ENCODE measurements at places on chromosomes 6 and 20.

DNA sequence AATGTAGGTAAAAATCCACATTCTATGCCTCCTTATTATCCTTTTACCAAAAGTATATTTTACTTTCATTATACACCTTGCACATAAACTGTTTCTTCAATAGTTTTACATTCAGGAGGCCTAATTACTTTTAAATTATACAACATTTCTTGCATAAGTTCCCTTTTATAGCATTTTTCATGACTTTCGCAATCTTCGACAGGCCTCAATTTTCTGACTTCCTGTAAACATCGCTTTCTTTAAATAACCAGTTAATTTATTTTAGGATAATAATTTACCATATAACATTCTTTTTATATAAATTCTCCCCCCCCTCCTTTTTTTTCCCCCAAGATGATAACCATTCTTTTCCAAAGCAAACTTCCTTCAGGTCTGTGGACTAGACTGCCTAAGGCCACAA lies 9.2 kb downstream of the SLC35A1 start:
- peak; percentile 6 for DNase-seq

DNA sequence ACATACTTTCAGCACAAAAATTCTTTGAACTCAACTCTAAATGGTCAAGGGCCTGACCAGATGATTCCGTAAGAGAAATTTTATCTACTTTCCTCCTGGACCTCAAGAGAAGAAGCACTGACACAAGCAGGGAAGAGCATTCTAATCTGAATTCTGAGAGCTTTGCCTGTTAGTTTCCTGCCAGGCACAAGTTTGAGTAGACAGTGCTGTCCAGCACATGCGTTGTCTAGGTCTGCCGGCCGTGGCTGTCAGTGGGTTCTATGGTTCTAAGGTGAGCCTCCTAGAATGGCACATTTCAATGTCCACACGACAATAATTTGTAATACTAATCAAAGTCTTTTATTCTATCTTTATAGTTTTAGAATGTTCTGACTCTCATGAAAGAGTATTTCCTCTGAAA lies 91.9 kb downstream of the RFPL4B start:
- no peak for DNase-seq

- DNase-seq: peak; percentile 1
Measured at GRCh38 chr20:18496042-18496441, 983 bp downstream of the RBBP9 start.

DNA sequence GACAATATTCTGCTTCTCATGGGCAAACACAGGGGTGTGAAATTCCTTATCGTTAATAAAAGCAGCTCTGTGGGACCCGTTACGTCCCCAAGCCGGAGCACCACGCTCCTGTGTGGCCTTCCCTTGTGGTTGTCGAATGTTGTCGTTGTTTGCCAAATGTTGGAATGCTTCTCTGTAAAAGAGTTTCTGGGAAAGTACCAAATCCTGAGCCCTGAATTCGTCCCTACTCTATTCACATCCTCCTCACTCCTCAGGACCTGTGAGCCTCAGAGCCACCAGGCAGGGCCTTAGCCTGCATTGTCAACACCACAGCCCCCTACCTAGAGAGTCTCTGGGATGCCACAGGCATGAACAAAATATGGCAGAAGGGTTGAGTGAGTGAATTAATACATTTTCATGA lies 64.0 kb downstream of the THBS2 start:
- DNase-seq: no peak

DNA sequence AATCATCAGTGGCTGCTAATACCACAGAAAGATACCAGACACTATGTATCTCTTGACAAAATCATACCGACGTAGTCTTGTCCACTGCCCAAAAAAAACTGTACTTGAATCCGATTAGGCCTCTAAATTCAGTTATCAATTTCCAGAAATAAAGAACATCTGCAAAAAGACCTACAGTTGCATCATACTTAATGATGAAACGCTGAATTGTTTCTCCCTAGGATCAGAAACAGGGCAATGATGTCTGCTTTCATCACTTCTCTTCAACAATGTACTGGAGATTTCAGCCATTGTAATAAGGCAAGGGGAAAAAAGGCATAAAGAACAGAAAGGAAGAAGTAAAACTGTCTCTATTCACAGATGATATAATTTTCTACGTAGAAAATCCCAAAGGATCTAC lies 152.0 kb downstream of the TASP1 start:
- DNase-seq: no peak

GRCh38 chr6:90493332-90493731 lies 93.5 kb downstream of the MAP3K7 start:
- peak; percentile 89 for DNase-seq

- no peak for DNase-seq
Measured at GRCh38 chr6:168152306-168152963, 73.4 kb upstream of the FRMD1 start.

DNA sequence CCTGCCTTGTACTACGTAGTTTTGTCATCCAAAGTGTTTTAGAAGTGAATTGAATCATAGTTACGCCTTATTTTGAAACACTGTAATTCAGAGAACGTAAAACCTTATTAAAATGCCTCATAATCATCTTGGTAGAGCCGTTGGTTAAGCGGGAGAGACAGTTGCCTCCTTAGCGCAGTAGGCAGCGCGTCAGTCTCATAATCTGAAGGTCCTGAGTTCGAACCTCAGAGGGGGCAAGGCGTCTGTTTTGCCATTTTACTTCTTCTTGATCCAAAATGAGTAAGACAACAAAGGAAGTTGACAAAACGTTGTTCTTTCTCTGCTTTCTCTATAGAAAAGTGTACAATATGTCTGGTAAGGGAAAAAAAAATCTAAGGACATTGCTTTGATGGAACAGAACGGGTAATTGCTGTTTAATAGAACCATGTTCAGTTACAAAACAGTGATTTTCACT lies 20.7 kb upstream of the TRIM27 start:
- peak; percentile 80 for DNase-seq

DNA sequence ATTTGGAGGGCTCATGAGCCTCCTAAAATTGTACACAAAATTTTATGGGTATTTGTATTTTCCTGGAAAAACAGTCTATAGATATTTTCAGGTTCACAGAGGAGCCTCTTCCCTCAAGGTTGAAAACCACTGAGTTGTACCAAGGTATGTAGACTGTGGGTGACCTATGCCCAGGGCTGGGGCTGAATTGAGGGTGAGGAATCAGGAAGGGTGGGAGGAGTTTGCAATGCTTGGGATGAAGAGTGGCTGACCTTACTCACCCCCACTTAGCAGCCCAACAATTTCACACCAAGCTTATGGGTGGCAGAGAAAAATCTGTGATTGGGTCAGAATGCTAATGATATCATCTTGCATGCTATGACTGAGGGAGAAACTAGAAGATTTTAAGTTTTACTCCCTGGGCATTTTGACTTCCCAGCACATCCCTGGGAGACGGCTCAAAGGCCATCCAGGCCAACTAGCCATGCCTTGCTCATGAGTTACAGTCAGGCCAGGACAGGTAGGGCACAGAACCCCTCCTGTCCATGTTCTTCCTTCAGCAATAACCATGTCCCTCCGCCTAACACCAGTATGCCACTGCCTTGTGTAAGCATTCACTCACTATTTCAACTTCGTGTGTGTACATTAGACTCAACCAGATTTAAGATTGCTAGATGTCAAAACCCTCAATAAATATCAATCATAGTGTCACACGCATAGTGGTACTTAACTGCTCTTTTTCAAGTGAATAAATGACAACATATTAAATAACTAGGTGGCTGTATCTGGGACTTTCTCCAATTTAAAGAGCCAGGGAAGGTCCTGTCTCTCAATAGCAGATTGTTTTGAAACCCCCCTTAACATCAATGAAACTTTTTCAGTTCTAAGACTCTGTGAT lies 16.6 kb downstream of the ADTRP start:
- DNase-seq: no peak

DNA sequence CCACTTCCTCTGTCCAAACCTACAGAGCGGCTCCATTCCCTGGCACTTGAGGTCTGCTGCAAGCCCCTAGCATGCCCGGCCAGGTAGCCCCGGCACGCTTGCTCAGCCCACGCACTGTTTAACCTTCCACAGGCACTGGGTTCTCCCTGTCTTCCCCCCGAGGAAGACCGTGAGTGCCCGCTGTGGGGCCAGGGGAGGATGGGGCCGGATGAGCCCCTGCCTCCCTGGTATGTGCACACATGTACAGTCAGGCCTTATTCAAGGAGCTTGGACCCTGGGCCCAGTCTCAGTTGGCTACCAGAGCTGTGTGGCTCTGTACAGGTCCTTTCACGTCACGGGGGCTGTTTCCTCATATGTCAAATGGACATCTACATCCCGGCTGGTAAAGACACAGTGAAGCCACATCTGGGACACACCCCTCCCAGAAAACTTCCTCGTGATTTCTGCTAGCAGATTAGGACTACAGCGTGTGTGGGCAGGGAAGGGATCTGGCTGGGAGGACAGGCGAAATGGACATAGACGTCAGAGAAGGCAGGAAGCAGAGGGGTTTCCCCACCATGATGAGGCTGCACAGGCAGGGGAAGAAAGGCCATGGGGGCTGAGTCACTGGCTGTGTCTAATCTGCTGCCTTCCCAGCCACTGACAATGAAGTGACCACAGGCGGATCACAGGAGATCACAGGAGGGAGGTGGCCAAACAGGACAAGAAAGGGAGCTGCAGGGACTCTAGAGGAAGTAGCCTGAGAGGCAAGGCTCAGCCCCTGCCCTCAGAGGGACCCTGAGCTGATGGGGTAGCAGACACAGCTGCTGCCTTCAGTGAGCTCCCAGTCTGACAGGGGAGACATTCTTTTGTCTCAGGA lies 62.9 kb downstream of the MRPL14 start:
- DNase-seq: peak; percentile 88

DNA sequence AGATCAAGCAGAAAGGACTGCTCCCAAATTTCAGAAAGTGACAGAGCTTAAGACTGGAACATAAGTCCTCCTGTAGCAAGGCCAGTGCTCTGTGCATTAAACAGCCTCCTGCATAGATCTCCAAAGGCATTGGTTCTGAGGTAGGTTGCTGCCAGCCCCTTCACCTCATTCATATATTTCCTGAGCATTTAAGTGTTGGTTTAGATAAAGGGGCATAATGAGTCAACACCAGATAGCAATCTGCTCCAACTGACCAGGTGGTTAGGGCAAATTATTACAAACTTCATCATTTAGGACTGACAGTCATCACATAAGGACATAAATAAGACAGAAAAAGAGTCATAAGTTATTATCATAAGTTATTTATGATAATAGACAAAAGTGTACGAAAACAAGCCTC lies 10.7 kb downstream of the PTPRK start:
- DNase-seq: no peak

DNA sequence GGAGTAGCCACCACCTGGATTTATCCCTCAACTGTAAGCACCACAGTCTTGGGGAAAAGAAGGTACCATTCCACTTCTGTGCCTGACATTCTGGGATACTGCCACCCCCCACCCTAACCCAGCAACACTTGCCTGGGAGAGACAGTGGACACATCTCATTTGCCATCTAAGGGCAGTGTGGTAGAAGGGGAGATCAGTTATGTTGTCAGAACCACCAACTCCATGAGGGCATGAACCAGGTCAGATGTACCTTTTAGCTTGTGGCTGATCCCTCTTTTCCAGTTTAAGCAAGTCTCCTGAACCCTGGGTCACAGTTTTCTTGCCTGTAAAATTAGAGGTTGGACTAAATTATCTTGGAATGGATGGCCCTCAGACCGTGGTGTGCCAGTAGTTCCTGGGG lies 165.5 kb downstream of the SCP2D1 start:
- no peak for DNase-seq

DNA sequence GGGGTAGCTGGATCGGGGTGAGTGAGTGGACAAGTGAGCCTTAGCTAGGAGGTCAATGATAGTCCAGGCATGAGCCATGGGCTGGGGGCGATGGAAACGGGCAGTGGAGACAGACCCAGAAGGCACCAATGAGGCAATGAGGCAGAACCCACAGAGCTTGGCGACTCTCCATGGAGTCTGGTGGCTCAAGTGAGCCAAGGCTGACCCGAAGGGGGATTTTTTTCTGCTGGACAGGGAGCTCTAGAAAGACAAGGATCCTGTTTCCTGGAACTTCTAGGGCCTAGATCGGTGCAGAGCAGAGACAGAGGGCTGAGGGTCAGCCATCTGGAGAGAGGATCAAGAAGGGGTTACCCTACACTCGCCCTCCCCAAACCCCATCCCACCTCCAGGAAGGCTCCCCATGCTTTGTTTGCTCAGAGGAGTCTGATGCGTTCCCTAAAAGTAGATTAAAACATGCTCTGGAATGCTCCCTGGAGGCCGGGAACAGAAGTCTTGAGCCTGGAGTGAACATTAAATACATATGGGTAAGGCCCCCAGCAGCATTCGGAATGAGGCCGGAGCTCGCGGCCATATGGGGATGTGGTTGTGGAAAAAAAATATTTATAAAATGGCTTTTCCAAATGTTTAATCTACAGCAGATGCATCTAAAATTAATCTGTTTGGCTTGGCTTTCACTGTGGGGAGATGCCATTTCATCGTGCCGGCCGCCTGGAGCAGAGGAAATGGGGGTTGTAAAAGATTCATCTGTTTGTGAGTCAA lies 237.8 kb upstream of the PMEPA1 start:
- no peak for DNase-seq

DNA sequence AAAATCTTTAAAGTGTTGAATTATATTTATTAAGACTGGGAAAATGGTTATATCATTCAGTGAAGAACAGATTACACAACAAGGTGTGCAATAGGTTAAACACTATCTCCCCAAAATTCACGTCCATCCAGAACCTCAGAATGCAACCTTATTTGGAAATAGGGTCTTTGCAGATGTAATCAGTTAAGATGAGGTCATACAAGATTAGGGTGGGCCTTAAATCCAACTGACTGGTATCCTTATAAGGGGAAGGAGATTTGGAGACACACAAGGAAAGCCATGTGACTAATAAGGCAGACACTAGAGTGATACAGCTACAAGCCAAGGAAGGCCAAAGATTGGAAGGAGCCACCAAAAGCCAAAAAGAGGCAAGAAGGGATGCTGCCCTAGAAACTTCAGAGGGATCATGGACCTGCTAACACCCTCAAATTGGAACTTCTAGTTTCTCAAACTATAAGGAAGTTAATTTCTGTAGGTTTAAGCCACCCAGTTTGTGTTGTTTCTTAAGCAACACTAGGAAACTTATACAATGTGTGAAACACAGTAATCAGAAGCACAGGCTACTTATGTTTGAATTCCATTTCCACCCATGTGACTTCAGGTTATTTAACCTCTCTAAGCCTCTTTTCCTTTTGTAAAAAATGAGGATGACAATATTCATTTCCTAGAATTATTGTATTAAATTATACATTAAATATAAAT lies 16.9 kb downstream of the ILRUN start:
- DNase-seq: peak; percentile 40

DNA sequence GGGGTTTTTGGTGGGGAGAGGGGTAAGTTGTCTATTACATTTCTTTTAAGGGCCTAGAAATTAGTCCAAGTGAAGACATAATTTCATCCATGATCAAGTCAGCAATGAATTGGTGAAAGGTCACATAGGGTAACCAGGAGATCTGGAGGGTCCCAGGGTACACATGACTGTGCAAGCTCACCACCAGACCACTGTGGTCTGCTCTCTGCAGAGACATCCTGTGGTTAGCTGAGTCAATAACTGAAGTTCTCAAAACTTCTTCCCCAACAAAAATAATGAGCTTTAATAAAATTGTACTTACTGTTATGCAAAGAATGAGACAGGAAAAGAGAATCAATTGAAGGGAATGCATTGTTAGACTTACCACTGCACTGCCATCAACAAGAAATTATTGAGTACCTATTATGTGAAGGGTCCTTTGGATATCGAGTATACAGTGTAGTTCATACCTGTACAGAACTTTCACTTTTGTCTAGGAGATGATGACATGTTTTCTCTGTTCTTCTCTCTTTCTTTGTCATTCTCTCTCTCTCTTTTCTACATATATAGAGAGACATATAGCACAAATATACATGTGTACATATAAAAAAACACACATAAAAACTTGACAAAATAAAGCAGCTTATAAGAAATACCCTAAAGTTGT lies 209.8 kb downstream of the GJA1 start:
- peak; percentile 92 for DNase-seq

- DNase-seq: peak; percentile 85
Measured at GRCh38 chr20:44967207-44967807, 995 bp downstream of the STK4 start.
